ENCODE measurements at places on chromosomes 6 and 20.

GRCh38 chr6:143872201-143872600 lies 7.9 kb downstream of the ZC2HC1B start:
- DNase-seq: no peak

- DNase-seq: no peak
These were observed 224 bp downstream of the MPC1 start for GRCh38 chr6:166382500-166382932.

DNA sequence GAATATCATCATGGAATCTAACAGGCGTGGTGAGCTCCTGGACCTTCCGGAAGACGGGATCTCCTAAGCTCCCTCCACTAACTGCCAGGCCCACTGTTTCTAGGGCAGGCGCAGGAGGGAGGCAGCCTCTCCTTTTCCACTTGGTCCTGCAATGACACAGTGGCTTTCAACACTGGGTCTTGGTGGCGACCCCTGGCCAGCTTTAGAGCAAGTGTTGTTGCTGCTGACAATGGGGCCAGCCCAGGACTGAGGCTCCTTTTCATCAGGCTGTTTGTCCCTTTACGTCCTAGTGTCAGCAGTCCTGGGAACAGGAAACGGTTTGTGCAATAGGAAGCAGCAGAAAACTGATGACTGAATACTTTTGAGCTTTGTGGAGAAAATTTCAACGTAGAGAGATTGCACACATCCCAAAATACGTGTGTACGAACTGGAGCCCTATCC lies 9.7 kb upstream of the QKI start:
- DNase-seq: no peak

DNA sequence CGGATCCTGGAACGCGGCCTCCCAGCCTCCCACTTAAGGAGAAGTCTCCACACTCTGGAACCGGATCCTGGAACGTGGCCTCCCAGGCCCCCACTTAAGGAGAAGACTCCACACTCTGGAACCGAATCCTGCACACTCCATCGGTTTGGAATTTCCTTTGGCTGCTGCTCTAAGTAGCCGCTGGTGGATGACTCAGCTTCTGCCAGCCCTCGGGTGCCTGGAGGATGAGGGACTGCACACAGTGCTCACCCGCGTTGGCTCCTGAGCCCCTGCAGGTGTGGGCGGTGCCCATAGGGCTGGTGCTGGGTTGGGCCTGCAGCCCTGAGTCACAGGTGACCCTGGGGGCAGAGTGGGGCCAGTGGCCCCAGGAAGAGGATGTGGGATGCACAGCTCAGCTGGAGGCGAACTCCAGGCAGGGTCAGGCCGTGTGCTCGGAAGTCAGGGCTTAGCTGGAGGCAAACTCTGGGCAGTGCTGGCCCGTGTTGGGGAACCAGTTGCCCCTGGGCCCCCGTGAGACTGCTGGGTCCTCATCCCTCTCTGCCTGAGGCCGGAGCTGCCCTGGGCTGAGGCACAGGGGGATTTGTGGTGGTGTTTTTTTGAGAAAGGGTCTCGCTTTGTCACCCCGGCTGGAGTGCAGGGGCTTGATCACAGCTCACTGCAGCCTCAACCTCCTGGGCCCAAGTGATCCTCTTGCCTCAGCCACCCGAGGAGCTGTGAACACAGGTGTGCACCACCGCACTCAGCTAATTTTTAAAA lies 13.9 kb upstream of the TNFRSF6B start:
- DNase-seq: no peak

DNA sequence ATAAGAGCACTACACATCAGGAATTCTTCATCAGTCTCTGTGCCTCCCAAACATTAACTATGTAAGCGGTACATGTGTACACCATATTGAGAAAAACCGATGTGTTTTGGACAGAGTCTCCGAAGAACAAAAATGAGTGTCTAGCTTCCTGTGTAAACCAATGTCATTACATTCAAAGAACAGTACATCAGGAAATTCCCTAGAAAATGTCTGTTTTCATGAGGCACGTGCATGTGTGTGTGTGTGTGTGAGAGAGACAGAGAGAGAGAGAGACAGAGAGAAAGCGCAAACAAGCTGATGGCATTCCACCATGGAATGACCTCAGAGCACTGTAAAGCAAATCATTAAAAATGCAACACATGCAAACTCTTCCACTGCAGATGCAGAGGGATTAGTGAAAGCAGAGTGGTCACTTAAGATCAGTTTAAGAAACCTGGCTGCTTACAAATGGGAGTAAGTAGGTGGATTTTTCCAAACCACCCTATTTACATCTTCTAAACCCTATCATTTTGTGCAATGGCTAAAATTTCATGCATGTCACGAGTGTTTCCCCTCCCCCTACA lies 133.9 kb downstream of the HIVEP2 start:
- no peak for DNase-seq

DNA sequence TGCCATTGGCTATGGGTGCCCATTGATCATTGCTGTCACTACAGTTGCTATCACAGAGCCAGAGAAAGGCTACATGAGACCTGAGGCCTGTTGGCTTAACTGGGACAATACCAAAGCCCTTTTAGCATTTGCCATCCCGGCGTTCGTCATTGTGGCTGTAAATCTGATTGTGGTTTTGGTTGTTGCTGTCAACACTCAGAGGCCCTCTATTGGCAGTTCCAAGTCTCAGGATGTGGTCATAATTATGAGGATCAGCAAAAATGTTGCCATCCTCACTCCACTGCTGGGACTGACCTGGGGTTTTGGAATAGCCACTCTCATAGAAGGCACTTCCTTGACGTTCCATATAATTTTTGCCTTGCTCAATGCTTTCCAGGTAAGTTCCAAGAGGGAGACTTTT lies 16.4 kb downstream of the ADGRF4 start:
- no peak for DNase-seq

GRCh38 chr6:21438986-21439352 lies 154.6 kb upstream of the SOX4 start:
- no peak for DNase-seq

DNA sequence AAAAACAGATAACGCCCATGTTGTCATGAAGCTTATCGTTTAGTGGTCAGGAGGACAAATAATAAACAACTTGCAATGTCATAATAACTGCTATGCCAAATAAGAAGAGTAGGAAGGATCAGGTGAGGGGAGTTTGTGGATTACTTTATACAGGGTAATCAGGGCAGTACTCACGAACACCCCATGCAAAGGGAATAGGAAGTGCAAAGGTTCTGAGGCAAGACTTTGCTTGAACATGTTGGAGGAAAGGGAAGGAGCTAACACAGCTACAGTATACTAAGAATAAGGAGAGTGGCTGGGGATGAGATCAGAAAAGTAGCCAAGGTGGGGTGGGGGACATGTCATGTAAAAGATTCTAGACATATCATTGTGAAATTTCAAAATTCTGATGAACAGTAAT lies 292.0 kb upstream of the RUNX2 start:
- no peak for DNase-seq

- no peak for DNase-seq
These were observed 96.8 kb upstream of the ATXN1 start for GRCh38 chr6:16857969-16858592.

DNA sequence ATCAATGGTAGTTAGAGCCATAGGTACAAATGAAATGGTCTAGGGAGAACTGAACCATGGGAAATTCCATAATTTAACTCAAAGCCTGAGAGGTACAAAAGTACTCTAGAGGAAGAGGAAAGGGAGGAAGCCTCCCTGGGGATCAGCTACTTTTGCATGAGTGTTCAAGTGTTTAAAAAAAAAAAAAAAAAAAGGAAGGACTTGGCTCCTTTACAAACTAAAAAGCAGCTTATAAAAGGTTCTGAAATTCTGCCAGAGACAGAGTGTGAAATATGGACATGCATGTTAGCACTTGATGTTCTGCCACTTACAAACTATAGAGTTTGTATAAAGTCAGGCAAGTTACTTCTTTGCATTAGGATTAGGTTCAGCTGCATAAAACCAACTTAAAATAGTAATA lies 290.0 kb downstream of the TBC1D7 start:
- no peak for DNase-seq

- no peak for DNase-seq
These were observed 229.5 kb downstream of the THBS2 start for GRCh38 chr6:169024047-169024660.

DNA sequence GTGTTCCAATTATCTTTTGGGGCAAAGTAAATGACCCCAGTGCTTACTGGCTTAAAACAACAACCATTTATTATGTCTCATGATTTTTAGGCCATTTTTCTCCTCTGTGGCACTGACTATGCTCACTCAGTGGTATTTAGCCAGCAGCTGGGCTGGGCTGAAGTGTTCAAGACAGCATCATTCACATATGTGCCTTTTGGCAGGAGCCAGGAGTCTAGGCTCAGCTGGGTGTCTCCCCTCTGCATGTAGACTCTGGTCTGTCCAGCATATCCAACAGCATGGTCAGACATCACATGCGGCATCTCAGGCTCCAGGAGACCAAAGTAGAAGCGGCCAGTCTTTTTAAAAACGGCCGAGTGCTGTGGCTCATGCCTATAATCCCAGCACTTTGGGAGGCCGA lies 120.3 kb upstream of the TOP1 start:
- no peak for DNase-seq

GRCh38 chr6:108168090-108168463 lies 2.3 kb downstream of the NR2E1 start:
- DNase-seq: no peak

GRCh38 chr6:35359744-35360348 lies 17.5 kb downstream of the PPARD start:
- DNase-seq: no peak

DNA sequence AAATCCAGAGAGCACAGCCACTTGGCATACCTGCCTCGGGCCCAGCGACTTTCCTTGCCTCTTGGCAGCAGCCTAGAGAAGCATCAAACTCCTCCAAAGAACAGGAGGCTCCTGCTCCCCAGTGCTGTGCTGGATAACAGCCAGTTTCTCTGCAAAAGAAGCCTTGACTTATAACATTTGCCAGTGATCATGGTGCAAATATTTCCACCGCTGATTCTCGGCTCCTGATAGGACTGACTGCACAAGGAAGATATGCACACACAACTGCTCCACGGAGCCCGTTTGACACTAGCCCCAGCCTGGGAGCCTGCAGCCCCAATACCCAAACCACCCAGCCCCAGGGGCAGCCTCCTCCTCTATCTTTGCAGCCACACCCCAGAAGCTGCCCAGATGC lies 17.5 kb downstream of the ACSS1 start:
- no peak for DNase-seq

DNA sequence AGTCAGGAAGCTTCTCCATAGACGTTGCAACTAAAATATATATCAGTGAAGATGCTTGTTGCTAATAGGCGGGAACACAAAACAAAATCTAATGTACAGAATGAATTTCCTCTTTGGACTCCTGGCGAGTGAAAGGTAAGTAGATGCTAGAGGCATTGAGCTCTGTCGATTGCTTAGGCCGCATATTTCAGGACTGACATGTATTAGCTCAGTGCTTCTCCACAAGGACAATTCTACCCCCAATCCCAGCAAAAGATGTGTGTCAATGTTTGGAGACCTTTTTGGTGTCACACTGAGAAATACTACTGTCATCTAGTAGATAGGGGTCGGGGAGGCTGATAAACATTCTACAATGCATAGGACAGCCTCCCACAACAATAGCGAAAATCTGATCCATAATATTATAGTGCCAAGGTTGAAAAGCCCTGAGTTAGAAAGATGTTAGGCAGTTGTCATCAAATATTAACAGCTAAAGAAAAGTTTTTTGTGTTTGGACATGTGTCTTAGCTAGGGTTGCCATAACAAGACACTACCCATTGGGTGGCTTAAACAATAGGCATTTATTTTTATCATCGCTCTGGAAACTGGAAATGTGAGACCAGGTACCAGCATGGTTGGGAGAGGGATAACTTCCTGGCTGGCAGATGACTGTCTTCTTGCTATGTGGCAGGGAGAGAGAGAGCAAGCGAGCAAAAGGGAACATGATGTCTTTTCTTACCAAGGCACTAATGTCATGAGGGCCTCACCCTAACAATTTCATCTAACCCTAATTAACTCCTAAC lies 48.0 kb upstream of the BCAS1 start:
- DNase-seq: no peak

GRCh38 chr6:157223021-157223430 lies 100.3 kb downstream of the TMEM242 start:
- DNase-seq: no peak
